ENCODE measurements at places on chromosomes 16 and 17.
A peak's percentile ranks its signal among the peaks of the same experiment; 100 is the strongest.

- DNase-seq, result no peak
These were observed 6.8 kb upstream of the RNF213 start for GRCh38 chr17:80253631-80254395.

DNA sequence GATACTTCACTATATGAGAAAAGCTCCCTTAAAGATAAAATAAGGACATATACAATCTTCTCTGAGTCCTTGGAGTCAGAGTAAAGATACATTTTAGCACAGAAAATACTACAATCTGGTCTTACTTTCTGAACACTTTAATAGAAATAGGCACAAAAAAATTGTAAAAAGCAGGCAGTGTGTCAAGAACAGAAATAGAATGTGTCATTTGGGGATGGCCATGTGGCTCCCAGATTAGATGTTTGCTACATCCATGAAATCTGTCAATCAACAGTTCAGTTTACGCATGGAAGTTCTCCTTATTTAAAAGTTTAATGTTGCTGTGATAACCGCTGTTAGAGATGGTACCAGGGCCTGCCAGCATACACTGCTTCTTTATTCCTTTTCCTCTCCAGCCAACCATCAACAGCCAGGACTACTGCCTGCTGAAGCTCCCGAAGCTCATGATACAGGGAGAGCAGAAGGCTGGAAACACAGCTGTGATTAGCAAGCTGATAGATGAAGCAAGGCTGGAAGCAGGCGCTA lies 278.5 kb downstream of the CEP112 start:
- DNase-seq, result no peak

- no peak for DNase-seq
These were observed 77.7 kb upstream of the GNG13 start for GRCh38 chr16:878072-878784.

DNA sequence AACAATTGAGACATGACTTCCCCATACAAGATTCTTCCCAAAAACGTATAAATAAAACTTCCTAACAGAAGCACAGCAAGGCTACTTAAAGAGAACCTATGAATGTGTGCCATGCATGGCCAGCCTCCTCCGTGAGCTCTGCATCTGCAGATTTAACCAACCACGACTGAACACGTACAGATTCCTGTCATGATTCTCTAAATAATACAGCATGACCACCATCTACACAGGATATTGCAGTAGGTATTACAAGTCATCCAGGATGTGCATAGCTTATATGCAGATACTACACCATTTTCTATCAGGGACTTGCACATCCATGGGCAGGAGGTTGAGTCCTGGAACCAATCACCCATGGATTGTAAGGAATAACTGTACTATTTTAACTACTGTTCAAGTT lies 1.4 kb upstream of the QRICH2 start:
- no peak for DNase-seq

- DNase-seq, result no peak
These were observed 16.4 kb downstream of the ATP6V0D1 start for GRCh38 chr16:67464565-67464964.

DNA sequence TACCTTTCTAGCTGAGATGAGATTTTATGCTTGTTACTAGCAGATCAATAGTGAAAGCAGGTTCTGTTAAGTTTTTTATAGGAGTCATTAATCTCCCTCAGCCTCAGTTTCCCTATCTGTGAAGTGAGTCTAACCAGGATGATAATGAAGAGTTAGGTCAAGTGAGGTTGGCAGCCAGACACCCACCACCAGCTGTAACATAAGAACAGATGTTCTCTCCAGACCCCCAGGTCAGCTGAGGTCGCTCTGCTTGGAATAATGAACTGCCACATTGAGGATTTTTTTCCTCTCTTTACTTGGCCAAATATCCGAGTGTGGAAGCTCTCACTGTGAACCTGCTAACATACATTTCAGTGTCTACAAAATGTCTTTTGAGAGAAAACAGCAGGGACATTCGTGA lies 389.6 kb downstream of the WWOX start:
- no peak for DNase-seq

DNA sequence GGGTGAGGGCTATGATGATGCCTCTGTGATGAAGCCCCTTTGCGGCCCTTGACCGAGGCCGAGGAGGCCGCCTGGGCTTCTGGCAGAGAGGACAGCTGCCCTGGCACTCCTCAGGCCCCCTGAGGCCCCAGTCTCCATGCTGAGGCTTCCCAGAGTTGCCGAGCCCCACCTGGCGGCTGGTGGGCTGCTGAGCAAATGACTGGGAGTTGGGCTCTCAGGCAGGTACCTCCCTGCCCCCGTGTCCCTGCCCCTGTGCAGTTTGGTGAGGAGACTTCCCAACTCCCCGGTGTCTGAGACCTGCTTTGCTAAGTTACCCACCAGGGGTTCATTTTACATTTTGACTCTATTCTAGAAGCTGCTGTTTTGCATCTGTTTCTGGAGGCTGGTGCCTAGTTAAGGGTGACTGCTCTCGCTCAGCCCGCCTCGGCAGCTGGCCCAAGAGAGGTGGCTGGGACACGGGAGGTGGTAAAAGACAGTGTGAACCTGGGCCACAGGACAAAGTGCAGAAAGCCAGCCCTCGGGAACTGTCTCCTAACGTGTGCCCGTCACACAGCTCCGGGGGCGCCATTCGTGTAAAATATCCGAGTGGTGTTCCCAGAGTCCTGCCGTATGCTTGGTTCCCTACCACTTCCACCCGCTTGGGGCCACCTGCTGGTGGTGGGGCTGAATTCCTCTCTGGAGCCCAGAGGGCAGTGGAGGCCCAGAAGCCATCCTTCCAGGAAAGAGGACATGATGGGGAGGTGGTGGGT lies 134.5 kb downstream of the RAB11FIP4 start:
- DNase-seq, result no peak

DNA sequence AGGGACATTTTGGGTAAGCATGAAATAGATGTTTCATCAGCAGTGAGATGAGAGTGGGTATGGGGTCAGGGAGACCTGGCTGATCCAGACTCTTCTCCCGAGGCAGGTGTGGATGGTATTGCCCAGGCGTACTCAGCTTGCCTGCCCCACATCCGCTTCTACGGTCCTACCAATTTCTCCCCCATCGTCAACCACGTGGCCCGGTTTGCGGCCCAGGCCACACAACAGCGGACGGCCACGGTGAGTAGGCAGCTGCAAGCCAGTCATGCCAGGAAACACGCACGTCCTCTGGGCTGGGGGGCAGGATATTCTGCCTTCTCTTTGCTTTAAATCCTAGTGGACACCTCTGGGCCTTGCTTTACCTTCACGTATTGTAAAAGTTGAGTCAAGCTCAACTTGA lies 44.7 kb downstream of the CPNE2 start:
- no peak for DNase-seq

DNA sequence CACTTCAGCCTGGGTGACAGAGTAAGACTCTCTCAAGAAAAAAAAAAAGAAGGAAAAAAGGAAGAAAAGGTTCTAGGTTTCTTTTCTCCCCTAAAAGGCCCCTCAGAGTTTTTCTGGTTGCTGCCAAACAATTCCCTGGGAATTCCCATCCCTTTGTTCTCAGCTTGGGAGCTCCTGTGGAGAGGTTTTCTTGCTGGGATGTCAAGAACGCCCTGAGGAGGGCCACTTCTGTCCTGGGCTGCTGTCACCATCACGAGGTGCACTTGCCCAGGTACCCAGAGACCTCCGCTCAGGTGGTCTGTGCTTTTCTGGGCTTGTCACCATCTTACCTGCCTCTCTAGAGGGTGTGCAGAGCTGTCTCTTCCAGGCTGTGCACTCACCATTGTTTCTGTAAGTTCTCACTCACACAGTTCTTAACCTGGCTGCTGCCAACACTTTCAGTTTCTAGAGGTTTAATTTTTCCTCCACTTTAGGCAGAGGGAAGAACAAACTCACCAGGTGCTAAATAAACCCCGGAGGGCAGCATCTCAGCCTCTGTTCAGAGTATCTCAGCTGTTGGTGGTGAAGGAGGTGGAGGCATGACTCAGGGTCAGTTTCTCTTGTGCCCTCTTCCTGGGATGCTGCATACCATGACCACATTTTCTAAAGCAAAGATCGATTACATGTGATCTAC lies 2.4 kb upstream of the COX6A2 start:
- no peak for DNase-seq

DNA sequence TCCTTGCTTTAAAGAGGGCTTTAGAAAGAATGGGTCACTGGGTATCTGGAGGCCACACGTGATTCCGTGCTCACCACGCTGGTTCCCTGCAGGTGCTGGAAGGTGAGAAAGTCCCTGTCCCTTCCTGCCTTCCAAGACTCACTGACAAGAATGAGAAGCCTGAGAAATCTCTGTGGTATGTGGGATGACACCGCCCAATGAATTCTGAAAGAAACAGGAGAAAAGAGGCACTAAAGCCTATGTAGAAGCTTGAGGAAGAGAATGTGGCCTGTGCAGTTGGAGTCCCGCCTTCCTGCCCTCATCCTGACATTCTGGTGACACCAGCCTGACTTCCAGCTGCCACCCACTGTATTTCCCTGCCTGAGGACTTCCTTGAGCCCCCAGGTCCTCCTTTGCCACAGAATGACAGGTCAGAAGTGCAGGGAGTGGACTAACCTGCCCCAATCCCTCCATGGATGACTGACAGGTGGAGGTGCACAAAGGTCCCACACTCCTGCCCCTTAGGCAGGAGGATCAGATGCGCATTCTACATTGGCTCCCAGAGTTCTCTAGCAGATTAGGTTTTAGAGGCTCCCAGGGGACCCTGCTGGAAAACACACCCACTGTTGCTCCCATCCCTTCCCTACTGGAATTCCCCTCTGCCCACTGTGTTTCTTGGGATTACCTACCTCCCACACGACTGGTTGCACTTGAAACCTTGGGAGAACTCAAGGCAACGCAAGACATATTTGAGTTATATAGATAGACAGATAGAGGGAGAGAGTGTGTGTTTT lies 38.6 kb upstream of the TENT4B start:
- no peak for DNase-seq

DNA sequence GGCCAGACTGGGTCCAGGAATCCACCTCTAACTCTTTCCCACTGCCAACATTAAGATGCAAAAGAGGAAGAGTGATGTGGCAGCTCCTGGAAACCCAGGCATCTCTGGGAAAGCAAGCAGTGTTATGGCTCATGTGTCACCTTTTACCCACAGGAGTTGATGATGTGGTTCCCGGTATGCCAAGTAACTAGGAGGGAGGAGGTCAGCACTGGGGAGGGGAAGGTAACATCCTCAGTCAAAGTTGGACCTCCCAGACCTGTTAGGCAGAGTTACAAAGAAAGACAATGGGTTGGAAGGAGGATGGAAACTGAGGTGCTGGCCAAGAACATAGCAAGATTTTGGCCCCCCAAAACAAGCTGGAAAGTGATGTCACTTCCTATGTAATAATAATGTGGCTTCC lies 11.4 kb downstream of the KRABD2 start:
- no peak for DNase-seq

DNA sequence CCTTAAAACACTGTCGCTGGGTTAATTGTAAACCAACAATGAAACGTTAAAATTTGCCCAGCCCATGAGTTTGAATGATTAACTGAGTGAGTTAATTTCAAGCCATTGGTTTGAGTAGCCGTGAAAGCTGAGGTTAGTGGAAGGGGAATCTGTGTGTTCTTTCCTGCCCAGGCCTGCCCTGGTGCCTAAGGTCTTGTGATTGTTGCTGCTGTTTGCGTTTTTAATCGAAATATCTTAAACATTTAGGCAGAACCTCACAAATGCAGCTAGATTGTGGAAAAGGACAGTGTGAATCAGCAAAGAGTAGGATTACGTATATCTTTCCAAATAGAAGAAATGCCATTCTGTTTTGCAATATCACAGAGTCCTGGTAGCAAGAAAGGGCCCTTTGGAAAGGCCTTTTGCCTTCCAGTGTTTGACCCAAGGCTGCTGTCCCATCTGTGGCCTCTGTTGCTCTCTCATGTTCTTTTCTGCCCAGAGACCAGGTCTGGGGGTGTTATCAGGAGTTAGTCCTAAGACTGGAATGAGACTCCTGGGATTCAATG lies 113.8 kb downstream of the MSI2 start:
- DNase-seq, result peak; percentile 23

GRCh38 chr17:38729368-38729885 lies 714 bp upstream of the CISD3 start:
- no peak for DNase-seq

DNA sequence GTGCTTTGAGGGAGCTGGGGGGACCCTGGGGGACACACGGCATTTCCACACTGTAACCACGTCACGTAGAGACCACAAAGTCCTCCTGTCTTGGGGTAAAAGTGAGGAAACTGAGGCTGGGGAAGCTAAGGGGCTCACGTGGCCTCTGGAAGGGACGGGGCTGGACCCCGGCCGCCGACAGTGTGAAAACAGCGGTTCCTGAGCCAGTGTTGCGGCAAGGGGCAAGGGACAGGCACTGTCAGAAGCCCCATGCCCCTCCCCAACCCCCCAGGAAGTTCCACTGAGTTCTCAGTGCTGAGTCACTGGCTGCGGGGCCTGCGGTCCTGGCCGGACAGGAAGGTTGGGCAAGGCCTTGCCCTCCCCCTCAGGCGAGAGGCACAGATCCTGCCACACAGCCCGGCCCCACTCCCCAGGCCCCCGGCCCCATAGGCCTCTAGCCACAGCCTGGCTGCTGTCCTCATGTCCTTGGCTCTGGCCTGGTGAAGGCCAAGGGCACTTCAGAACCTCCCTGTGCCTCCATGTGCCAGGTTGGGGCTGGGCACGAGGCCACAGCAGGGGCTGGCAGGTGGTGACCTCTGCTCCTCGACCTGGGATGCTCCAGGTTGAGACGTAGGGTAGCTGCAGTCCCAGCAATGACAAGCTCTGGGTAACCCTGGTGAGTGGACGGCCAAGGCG lies 5.0 kb upstream of the CCDC57 start:
- peak; percentile 46 for DNase-seq

- no peak for DNase-seq
These were observed 5.6 kb upstream of the MTSS2 start for GRCh38 chr16:70691223-70692129.

DNA sequence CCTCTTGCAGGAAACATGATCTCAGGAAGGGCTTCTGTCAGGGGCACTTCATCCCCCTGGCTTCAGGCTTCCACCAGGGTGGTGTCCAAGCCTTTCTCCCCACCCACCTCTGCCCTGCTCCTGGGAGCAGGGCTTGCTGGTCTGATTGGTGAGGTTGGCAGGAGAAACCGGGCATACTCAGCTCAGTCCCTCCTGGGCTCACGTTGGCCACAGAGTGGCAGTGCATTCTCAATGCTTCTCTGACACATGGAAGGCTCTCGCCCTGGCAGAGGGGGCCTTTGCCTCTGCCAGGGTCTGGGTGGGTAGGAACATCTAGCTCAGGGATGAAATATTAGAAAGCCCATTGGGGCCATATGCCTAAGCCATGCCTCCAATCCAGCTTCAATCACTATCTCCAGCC lies 142.8 kb downstream of the AXIN2 start:
- no peak for DNase-seq

- DNase-seq, result no peak
These were observed 2.9 kb downstream of the RPH3AL start for GRCh38 chr17:349666-350065.

DNA sequence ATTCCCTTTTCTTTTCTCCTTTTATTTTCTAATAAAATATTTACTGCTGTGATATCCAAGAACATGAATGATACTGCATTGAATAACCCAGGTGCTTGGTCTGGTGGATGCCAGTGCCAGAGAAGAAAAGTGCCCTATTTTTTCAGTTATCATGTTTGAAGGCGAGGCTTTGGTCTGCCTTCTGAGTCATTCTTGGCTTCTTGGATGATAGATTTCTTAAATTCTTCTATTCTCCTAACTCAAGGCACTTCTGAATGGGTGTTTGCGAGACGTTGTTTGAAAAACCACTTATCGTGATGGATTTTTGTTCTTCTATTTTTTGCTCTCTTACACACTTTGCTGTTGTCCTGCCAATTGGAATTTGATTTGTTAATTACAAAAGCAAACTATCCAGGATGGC lies 66.7 kb downstream of the FTO start:
- DNase-seq, result no peak
